ENCODE measurements at places on chromosomes 1 and 21.

- DNase-seq = peak; percentile 56
These were observed 120.3 kb downstream of the PPIAL4G start for GRCh38 chr1:148362626-148363438.

- DNase-seq = no peak
These were observed 53.3 kb upstream of the GJA8 start for GRCh38 chr1:147849098-147849895.

DNA sequence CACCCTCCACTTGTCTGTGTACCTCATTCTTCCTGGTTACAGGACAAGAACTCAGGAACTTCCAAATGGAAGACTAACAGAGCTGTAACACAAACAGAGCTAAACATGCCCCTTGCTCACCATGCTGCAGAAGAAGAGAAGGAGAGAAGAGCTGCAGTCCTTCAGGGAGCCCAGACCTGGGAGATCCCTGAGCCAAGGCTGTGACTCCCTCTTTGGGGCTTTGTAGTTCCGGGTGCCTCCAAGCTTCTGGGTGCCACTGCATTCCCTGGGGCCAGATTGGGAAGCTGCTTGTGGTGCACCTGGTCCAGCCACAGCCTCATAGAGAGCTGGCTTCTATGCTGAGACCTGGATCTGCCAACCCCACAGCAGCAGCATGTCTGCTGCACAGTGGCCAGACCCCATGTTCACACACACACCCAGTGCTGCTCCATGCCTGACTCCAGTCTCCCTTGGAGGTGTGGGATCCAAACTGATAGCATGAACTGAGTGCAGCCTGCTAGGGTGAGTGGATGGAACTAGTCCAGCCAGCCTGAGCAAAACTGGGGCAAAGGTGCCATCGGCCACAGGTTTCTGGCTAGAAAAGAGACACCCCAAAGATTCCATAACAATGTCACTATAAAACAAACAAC lies 263.0 kb upstream of the NRIP1 start:
- DNase-seq = no peak

DNA sequence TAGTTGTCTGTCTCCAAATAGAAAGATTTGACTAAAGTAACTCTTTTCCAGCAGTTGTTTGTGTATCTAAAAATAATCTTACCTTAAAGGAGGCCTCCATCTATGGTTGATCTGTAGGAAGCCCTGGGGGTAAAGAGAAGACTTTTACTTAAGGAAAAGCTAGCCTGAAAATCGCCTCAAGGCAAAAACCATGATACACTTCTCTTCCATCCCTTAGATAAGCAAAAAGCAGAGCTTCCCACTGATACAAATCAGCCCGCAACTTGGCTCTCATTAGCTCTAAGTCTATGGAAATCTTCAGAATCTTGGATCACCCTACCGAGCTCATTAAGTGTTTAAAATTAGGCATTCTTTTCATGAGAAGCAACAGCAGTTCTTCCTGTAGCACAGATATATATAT lies 576.9 kb upstream of the PTBP2 start:
- no peak for DNase-seq

DNA sequence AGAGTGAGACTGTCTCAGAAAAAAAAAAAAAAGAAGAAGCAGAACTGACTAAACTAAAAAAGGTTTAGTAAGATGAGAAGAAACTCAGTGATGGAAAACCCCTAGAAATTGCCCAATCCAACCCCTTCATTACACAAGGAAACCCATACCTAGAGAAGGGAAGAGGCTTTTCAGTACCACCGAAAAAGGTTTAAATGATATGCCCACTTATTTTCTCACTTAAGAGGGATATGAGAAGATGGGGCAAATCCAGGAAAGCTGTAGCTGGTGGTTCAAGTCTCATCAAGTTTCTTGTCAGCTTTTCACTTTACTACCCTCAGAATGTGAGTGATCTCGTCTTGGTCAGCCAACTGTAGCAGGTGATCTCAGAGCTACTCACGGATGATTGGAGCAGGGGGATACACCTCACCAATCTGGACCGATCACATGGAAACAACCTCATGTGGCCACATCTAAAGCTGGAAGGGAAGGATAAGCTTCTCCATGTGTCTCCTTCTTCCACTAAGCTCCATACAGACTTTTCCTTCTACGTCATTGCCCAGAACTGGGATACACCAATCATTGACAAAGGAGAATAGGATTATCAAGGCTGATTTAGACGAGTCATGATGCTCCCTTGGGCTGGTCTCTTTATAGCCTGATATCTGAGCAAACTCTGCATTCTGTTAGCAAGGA lies 126.7 kb upstream of the POU3F1 start:
- no peak for DNase-seq

DNA sequence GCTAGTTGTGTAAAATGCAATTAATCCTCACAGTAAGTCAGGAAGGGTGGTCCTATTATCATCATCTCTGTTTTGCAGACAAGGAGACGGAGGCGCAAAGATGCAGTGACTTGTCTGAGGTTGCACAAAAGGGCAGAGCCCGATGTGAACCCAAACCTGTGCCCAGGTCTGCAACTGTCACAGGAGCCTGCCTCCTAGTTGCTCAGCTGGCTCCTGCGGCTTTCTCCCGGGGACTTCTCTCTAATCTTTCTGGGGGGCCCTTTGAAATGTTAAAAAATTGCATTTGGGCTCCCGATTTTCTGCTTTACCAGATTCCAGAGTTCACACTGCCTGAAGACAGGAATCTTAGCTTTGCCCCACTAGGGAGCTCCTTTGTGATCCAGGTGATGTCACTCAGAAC lies 9.4 kb downstream of the CNR2 start:
- DNase-seq = no peak

DNA sequence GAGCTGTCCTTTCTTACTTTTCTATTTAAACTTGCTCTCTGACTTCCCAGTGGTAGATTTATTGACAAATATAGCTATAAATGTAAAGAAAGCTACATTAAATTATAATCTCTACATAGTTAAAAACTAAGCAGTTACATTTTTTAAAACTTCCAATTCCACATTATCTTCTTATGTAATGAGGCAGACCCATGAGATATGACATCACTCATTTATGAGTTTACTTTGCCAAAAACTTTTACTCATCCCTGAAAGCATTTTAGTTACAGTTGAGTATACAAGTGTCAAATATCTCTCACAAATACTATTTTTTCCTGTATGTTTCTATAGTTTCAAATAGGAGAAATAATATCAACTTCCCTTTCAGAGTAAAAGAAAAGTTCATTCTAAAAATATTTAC lies 3.8 kb downstream of the NMNAT2 start:
- no peak for DNase-seq

DNA sequence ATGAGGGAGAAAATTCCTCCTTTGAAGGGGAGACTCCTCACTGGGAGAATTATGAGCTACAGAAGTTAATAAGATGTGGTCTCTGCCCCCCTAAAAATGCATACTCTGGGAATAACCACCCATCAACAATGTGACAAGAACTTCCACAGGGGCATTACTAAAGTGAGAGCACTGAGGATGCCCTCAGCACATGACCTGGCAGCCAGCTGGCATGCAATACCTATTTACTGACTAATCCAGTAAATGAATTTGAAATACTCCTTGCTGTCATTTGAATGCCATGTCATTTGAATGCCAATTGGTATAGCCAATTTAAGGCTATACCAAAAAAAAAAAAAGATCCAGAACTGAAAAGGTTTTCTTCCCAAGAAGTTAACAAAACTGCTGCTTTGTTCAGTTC lies 30.8 kb downstream of the PLPP3 start:
- no peak for DNase-seq

- DNase-seq = no peak
These were observed 157.6 kb downstream of the EDEM3 start for GRCh38 chr1:184596950-184597645.
